Peyer's patch (tissue), 4 donors: ENCODE measurements at places on chromosomes 6 and 20. TPM values are rescaled to one million over a fixed set of nuclear protein-coding genes. Genes with fewer than 3 reads are reported as not detected.

The BPIFB2 gene
- total RNA-seq: not detected

DNA sequence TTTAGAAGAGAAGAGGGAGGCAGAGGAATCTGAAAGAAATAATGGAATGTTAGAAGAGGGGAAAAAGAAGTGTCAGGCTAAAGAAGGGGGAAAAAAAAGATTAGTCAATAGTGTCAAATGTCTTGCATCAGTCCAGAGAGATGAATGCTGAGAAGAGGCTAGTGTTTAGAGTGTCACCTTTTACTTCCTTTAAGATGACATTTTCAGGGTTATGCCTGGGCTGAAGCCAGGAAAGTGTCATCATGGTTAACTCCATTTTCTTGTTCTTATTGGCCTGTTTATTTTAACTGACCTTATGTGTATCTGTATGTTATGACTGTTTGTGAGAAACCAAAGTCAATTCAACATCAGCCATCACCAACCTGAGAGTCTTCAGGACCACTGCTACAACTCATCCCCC lies 15.0 kb upstream of the BCKDHB start:
- DNase-seq: no peak

The EYS gene
- total RNA-seq: not detected

The CCM2L gene
- total RNA-seq: 8.3 TPM

The FANCE gene
- total RNA-seq: 4.0 TPM

The HLA-G gene
- total RNA-seq: not detected

The VWA7 gene
- total RNA-seq: not detected

- no peak for DNase-seq
Observed at GRCh38 chr6:24207413-24207812, 81.4 kb downstream of the NRSN1 start.

The LAMP5 gene
- total RNA-seq: not detected

GRCh38 chr20:3209946-3210317 lies 634 bp downstream of the ITPA start:
- DNase-seq: no peak

The DACT2 gene
- 0.35 TPM for total RNA-seq

The PTPRT gene
- total RNA-seq: 2.5 TPM

DNA sequence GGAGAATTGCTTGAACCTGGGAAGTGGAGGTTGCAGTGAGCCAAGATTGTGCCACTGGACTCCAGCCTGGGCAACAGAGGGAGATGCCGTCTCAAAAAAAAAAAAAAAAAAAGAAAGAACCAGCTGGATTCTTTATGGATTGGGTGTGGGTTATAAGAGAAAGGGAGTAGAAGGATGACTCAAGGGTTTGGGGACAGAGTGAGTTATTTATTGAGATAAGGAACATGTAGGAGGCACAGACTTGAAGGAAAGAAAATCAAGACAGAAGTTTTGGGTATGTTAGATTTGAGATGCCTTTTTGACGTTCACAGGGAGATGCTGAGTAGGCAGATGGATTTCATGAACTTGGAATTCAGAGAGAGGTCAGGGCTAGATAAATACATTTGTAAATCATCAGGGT lies 47.6 kb downstream of the KIZ start:
- no peak for DNase-seq

DNA sequence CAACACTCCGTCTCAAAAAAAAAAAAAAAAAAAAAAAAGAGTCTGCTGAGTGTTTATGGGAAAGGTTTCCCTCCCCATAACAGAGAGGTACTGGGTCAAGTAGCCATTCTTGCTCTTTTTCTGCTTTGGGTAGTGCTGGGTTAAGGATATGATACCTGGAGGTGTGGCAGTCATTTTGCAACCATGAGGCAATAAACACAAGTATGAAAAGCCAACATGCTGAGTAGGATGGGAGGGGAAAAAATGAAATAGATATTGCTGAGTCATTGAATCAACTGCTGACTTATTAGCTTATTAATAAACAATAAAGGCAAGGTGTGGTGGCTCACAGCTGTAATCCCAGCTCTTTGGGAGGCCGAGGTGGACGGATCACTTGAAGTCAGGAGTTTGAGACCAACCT lies 2.3 kb upstream of the TOMM34 start:
- no peak for DNase-seq

The FAM217B gene
- total RNA-seq: 16.5 TPM

GRCh38 chr6:20706238-20706938 lies 172.1 kb downstream of the CDKAL1 start:
- no peak for DNase-seq

DNA sequence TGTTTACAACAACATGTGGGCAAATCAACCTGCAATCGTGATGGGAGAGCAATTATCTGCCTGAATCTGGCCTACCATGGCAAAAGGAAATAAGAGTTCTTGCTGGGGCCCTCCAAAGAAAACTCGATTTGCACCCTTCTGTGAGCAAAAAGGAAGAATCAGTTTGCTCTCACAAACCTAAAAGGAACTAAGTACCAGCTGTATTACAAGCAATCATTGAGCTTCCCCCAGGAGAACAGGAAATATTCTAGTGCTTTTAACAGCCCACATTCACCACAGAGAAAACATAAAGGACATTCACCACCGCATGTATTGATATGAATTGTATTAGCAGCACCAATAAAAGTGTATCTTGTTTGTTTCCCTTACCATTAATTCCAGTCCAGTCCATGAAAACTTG lies 75.0 kb downstream of the MBOAT1 start:
- no peak for DNase-seq

DNA sequence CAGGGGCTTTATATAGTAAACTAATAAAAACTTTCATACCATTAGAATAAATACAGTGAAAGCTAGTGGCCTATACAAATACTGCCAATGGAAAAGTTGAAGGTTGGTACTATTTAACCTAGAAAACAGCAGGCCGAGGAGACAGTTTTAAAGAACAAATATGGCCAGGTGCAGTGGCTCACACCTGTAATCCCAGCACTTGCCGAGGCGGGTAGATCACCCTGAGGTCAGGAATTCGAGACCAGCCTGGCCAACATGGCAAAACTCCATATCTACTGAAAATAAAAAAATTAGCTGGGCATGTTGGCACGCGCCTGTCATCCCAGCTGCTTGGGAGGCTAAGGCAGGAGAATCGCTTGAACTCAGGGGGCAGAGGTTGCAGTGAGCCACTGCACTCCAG lies 24.8 kb downstream of the GLYATL3 start:
- DNase-seq: no peak

GRCh38 chr6:1641343-1641885 lies 31.7 kb downstream of the FOXC1 start:
- DNase-seq: peak; percentile 81
